ENCODE measurements at places on chromosomes 5 and 9.

- H3K27me3 ChIP-seq: peaks cover 54% of the 10 kb centered on the region
- H3K27ac ChIP-seq: no peak overlapping the region
- no peak overlapping the region for H3K4me3 ChIP-seq
- H3K36me3 ChIP-seq: no peaks in the 10 kb centered on the region
Measured at GRCh38 chr9:134966697-134967546, 49.2 kb upstream of the FCN1 start.

GRCh38 chr9:134329886-134330285 lies 3.6 kb downstream of the RXRA start:
- peak overlapping the region; percentile 93 for H3K27ac ChIP-seq
- peak overlapping the region; percentile 91 for H3K4me3 ChIP-seq
- H3K4me1 ChIP-seq: peaks cover 90% of the 10 kb centered on the region
- no peaks in the 10 kb centered on the region for H3K36me3 ChIP-seq

DNA sequence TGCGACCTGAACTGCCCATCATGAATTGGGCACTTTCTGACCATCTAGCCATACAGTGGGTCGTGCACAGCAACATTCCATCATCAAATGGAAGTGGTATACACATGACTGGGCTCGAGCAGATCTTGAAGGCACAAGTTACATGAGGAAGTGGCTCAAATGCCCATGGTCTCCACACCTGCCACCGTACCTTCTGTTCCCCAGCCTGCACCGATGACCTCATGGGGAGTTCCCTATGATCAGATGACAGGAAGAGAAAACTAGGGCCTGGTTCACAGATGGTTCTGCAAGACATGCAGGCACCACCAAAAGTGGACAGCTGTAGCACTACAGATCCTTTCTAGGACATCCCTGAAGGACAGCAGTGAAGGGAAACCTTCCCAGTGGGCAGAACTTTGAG lies 21.8 kb downstream of the MTMR12 start:
- H3K36me3 ChIP-seq: peaks cover 14% of the 10 kb centered on the region
- H3K4me3 ChIP-seq: no peak overlapping the region
- H3K27me3 ChIP-seq: no peaks in the 10 kb centered on the region

- peak overlapping the region; percentile 77 for H3K27ac ChIP-seq
- DNase-seq: no peak
- peak overlapping the region; percentile 21 for H3K4me3 ChIP-seq
- H3K36me3 ChIP-seq: no peaks in the 10 kb centered on the region
- H3K4me1 ChIP-seq: peaks cover 18% of the 10 kb centered on the region
Measured at GRCh38 chr9:129451669-129452068, 169.2 kb downstream of the C9orf50 start.

- H3K36me3 ChIP-seq: no peaks in the 10 kb centered on the region
- no peaks in the 10 kb centered on the region for H3K27me3 ChIP-seq
- peaks cover 20% of the 10 kb centered on the region for H3K4me1 ChIP-seq
- DNase-seq: no peak
- H3K4me3 ChIP-seq: no peak overlapping the region
Measured at GRCh38 chr5:116740771-116741170, 166.1 kb upstream of the SEMA6A start.

- no peak overlapping the region for H3K4me3 ChIP-seq
- DNase-seq: no peak
- H3K36me3 ChIP-seq: peaks cover 78% of the 10 kb centered on the region
- H3K4me1 ChIP-seq: peaks cover 47% of the 10 kb centered on the region
- H3K27me3 ChIP-seq: no peaks in the 10 kb centered on the region
- H3K27ac ChIP-seq: peak overlapping the region; percentile 13
Measured at GRCh38 chr5:96781031-96781971, 26.4 kb downstream of the ERAP1 start.

DNA sequence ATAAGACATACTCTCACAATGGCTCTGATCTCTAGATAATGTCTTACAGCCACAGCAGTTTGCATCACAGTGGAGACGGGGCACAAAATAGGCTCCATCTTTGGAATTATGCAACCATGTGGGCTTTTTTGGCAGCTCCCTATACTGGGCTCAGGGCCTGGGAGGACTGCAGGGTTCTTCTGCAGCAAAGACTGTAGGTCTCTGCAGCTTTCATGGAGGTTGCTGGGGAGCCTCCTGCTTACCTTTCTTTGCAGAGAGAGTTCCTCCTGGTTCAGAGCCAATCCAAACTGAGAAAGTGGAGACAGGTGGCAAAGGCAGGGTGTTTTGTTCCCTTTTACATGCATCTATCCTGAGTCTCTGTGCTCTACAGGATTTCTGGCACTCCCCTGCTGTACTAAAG lies 558.0 kb downstream of the TLR4 start:
- H3K4me1 ChIP-seq: no peaks in the 10 kb centered on the region
- no peak overlapping the region for H3K4me3 ChIP-seq
- H3K36me3 ChIP-seq: no peaks in the 10 kb centered on the region
- H3K27me3 ChIP-seq: no peaks in the 10 kb centered on the region

- H3K27me3 ChIP-seq: no peaks in the 10 kb centered on the region
- peaks cover 43% of the 10 kb centered on the region for H3K4me1 ChIP-seq
- no peak overlapping the region for H3K4me3 ChIP-seq
- no peak for DNase-seq
- no peak overlapping the region for H3K27ac ChIP-seq
Measured at GRCh38 chr5:68416714-68417113, 201.2 kb downstream of the PIK3R1 start.

- H3K4me1 ChIP-seq: no peaks in the 10 kb centered on the region
- DNase-seq: no peak
- H3K4me3 ChIP-seq: no peak overlapping the region
- no peaks in the 10 kb centered on the region for H3K36me3 ChIP-seq
- H3K27me3 ChIP-seq: no peaks in the 10 kb centered on the region
Measured at GRCh38 chr9:80890124-80890523, 799.2 kb downstream of the TLE1 start.

DNA sequence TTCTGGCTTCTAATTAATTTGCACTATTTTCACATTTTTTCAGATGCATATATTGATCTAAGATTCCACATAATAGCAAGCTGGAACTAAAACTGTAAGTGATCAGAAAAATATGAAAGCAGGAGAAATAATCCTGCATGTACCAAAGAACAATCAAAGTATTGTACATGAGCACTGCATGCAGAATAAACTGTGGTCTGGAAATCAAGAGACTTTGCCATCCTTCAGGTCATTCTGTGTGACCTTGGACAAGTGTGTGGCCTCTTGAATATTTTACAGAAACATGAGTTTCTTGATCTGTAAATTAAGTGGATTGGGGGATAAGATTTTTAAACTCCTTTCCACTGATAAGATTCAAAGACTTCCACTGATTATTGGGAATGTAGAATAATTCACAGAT lies 99.2 kb upstream of the GNAQ start:
- no peaks in the 10 kb centered on the region for H3K4me1 ChIP-seq
- no peak overlapping the region for H3K4me3 ChIP-seq
- no peak overlapping the region for H3K27ac ChIP-seq
- H3K36me3 ChIP-seq: no peaks in the 10 kb centered on the region
- H3K27me3 ChIP-seq: peaks cover 16% of the 10 kb centered on the region
- no peak for DNase-seq

- no peak for DNase-seq
- peaks cover 17% of the 10 kb centered on the region for H3K36me3 ChIP-seq
- H3K4me1 ChIP-seq: no peaks in the 10 kb centered on the region
- no peak overlapping the region for H3K4me3 ChIP-seq
- no peak overlapping the region for H3K27ac ChIP-seq
Measured at GRCh38 chr5:37631939-37632338, 207.9 kb downstream of the GDNF start.

DNA sequence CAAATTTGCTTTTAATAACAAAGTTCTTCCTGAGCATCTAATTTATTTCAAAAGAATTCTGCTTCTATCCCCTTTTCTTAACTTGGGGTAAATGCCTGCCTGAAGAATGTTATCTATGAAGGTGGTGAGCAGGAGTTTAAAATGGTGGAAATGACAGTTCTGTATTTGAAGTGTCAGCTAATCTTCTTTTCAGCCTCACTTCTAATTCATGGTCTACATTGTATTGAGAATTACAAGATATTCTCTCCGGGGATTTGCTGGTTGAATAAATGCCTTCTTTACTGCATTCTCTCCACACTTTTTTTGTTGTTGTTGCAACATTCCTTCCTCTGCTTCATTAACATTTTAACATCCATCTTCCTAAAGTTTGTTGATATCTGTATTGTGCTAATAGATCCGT lies 143.1 kb upstream of the GRIN3A start:
- peaks cover 4% of the 10 kb centered on the region for H3K27me3 ChIP-seq
- H3K4me1 ChIP-seq: no peaks in the 10 kb centered on the region
- H3K27ac ChIP-seq: no peak overlapping the region
- H3K36me3 ChIP-seq: no peaks in the 10 kb centered on the region
- DNase-seq: no peak
- no peak overlapping the region for H3K4me3 ChIP-seq

DNA sequence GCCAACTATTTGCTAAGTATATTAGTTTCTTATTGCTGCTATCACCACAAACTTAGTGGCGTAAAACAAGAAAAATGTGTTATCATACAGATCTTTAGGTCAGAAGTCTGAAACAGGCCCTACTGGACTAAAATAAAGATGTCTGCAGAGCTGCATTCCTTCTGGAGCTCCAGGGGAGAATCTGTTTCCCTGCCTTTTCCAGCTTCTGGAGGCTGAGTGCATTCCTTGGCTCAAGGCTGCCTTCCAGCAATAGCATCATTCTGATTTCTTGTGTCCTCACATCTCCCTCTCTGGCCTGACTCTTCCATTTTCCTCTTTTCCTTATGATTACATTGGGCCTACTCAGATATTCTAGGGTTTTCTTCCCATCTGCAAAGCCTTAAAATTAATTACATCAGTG lies 15.9 kb downstream of the MAN2A1 start:
- no peaks in the 10 kb centered on the region for H3K27me3 ChIP-seq
- no peak for DNase-seq
- peaks cover 23% of the 10 kb centered on the region for H3K4me1 ChIP-seq
- no peak overlapping the region for H3K27ac ChIP-seq

DNA sequence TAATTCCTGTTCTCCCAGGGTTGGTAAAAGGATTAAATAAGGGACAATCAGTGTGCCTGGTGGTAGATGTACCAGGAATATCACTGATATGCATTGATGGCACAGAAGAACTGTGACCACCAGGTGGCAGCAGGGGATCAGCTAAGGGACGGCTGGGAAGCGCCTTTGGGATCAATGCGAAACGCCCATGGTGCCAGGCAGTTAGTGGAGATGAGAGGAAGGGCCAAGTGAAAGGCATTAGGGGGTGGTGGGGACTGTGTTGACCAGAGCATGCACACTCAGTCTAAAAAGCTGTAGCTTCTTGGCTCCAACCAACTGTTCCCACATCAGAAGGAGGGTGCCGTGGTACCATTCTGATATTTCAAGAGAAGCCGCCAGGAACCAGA lies 55.6 kb downstream of the ARHGEF37 start:
- no peak for DNase-seq
- H3K4me1 ChIP-seq: peaks cover 41% of the 10 kb centered on the region
- H3K27me3 ChIP-seq: no peaks in the 10 kb centered on the region
- H3K27ac ChIP-seq: no peak overlapping the region
- H3K36me3 ChIP-seq: no peaks in the 10 kb centered on the region
- H3K4me3 ChIP-seq: no peak overlapping the region

GRCh38 chr9:129185991-129186390 lies 7.9 kb upstream of the IER5L start:
- no peak overlapping the region for H3K4me3 ChIP-seq
- no peaks in the 10 kb centered on the region for H3K27me3 ChIP-seq
- H3K4me1 ChIP-seq: peaks cover 6% of the 10 kb centered on the region
- no peak overlapping the region for H3K27ac ChIP-seq

- DNase-seq: peak; percentile 26
- peaks cover 23% of the 10 kb centered on the region for H3K4me1 ChIP-seq
- H3K36me3 ChIP-seq: no peaks in the 10 kb centered on the region
- H3K4me3 ChIP-seq: no peak overlapping the region
- peak overlapping the region; percentile 43 for H3K27ac ChIP-seq
- H3K27me3 ChIP-seq: peaks cover 12% of the 10 kb centered on the region
Measured at GRCh38 chr5:76851728-76852369, 2.0 kb downstream of the S100Z start.

DNA sequence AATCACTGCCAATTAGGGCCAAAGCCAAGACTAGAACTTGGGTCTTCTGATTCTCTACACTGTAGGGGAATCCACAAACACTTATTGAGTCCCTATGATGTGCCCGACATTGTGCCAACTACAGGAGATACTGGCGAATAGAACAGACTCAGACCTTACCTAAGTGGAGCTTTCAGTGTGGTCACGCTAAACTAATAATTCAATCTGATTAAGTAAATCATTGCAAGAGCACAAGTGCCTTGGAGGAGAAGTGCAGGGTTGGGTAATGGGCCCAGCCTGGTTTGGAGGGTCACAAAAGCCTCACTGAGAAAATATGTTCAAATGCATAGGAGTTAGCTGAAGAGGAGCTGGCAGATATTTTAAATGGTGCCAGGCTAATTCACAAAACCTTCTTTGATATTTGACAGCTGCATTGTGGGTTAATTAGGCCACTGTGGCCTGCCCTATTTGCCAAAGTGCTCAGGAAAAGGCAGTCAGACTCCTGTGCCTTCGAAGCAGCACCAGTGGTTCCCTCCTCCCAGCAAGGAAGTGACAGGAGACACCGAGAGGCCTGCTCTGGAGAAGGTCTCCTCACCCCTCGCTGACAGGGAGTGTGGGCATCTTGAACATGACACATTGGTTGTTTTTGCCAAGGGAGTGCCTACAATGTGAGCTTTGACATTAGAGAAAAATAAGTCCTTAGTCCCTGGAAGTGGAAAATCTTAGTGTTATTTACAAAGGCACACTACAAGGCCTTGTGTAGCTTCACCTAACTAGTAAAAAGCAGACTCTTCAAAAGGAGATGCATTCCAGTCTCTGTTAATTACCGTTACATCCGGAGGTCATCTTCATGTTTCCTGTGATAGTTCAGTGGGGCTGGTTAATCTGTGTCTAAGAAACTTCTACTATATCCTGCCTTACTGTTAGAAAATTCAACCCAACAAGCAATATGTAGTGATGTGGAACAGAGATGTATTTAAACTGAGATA lies 24.1 kb upstream of the TRAF1 start:
- H3K27ac ChIP-seq: peak overlapping the region; percentile 21
- no peaks in the 10 kb centered on the region for H3K36me3 ChIP-seq
- H3K4me1 ChIP-seq: peaks cover 7% of the 10 kb centered on the region
- no peak for DNase-seq

DNA sequence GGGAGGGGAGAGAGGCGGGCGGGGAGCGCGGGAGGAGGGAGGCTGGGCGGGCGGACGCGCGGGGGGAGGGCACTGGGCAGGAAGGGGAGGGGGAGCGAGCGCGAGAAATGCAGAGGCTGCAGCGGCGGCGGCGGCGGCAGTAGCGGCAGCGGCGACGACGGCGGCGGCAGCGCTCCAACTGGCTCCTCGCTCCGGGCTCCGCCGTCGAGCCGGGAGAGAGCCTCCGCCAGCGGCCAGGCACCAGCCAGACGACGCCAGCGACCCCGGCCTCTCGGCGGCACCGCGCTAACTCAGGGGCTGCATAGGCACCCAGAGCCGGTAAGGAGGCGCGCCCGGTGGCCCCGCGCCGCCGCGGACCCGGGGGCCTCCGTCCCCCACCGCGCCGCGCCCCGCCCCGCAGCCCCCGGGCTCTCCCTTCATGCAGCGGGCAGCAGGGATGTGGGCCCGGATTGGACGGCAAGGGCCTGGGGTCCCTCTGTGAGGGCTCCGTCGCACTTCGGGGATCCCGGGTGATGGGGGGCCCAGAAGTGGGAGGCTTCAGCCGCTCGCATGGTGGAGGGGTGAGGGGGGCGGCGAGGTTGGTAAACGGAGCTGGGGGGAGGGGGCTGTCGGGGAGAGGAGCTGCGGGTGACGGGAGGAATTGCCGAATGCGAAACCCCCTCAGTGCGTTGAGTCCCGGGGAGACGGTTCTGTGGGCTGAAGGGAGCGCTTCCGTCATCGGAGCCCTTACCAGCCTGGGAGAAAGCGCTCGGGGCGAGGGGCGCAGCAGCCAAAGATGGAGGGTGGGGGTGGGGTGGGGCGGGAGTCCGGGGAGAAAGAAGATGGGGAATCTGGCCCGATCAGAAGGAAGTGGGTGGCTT lies at the start of gene BASP1:
TSS of gene BASP1 (plus strand) at position 139 of the 860 bp plus-strand sequence. CDS start 57,586 bp downstream, outside the sequence.
- H3K27ac ChIP-seq: peak within 1 kb of the TSS; percentile 30
- peak within 1 kb of the TSS; percentile 66 for H3K4me3 ChIP-seq
- H3K27me3 ChIP-seq: peaks cover 94% of the 10 kb centered on the region
- DNase-seq: peak; percentile 73
- peaks cover 25% of the 10 kb centered on the region for H3K4me1 ChIP-seq

Measured in left ventricle myocardium inferior (tissue), 1 donor.